ENCODE measurements at places on chromosomes 2 and 18. TPM values are rescaled to one million over a fixed set of nuclear protein-coding genes. Genes with fewer than 3 reads are reported as not detected.

GRCh38 chr2:56009758-56010458, 86.3 kb upstream of the EFEMP1 start:
- no peaks in the 10 kb centered on the region for H3K27me3 ChIP-seq
- peaks cover 9% of the 10 kb centered on the region for H3K4me1 ChIP-seq
- no peaks in the 10 kb centered on the region for H3K36me3 ChIP-seq
- no peak overlapping the region for H3K27ac ChIP-seq
- DNase-seq: no peak

GRCh38 chr2:23200068-23200786, 184.8 kb upstream of the KLHL29 start:
- H3K4me3 ChIP-seq: no peak overlapping the region
- no peaks in the 10 kb centered on the region for H3K36me3 ChIP-seq
- H3K4me1 ChIP-seq: no peaks in the 10 kb centered on the region
- DNase-seq: no peak

MARCHF4 gene
- not detected for total RNA-seq

RUFY4 gene
- 0.68 TPM for total RNA-seq

REEP1 gene
- total RNA-seq: 20.9 TPM

GRCh38 chr2:194319222-194319992, 1337.6 kb upstream of the SLC39A10 start:
- no peaks in the 10 kb centered on the region for H3K36me3 ChIP-seq
- H3K27ac ChIP-seq: no peak overlapping the region
- no peaks in the 10 kb centered on the region for H3K27me3 ChIP-seq
- no peak for DNase-seq

DNA sequence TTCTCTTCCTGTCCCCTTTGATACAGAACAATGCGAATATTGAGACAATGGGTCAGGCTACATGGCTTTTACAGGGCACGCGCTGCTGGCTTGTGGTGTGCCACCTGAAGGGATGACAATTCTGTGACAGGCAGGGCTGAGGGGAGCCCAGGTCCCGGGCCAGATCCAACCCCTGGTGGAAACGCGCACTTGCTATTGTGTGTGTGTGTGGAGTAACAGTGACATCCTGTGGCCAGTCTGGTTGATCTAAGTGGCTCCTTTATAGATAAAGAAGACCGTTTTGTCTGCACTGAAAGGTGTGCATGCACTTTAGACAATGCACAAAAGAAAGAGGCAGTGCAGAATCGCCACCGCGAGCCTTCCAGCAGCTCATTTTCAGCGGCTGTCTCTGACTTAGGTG, 273.6 kb downstream of the HRH4 start:
- no peak overlapping the region for H3K4me3 ChIP-seq
- no peaks in the 10 kb centered on the region for H3K36me3 ChIP-seq
- H3K4me1 ChIP-seq: no peaks in the 10 kb centered on the region
- no peak overlapping the region for H3K27ac ChIP-seq
- DNase-seq: no peak

CFAP210 gene
- total RNA-seq: not detected

GRCh38 chr18:75248426-75249174, 38.0 kb downstream of the TSHZ1 start:
- no peak for DNase-seq
- peak overlapping the region; percentile 70 for H3K4me3 ChIP-seq
- H3K27ac ChIP-seq: peak overlapping the region; percentile 51
- H3K36me3 ChIP-seq: no peaks in the 10 kb centered on the region

EEF1B2 gene
- 215 TPM for total RNA-seq

DNA sequence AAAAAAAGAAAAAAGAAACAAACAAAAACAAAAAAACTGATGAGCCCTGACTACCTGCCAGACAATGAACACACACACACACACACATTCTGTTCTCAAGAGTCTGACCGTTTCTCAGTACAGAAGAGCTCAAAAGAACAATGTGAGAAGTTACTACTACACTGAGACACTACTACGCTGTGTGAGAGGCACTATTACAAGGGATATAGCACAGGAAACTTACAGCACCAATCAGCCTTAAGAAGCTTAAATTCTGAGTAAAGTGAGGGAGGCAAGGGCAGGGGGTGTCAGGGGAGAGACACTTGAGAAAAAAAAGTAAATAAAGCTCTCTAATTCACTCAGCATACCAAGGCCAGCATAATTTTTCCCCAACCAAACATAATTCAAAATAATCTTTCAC, 32.5 kb downstream of the WDR33 start:
- DNase-seq: no peak
- H3K27me3 ChIP-seq: no peaks in the 10 kb centered on the region
- H3K36me3 ChIP-seq: no peaks in the 10 kb centered on the region
- no peak overlapping the region for H3K4me3 ChIP-seq
- H3K4me1 ChIP-seq: peaks cover 28% of the 10 kb centered on the region

GRCh38 chr2:146523196-146523595, 1321.6 kb upstream of the ACVR2A start:
- no peaks in the 10 kb centered on the region for H3K27me3 ChIP-seq
- H3K27ac ChIP-seq: no peak overlapping the region
- H3K4me1 ChIP-seq: no peaks in the 10 kb centered on the region
- DNase-seq: no peak
- H3K36me3 ChIP-seq: no peaks in the 10 kb centered on the region

- H3K4me1 ChIP-seq: peaks cover 34% of the 10 kb centered on the region
- peak overlapping the region; percentile 36 for H3K27ac ChIP-seq
- H3K4me3 ChIP-seq: peak overlapping the region; percentile 49
- H3K36me3 ChIP-seq: no peaks in the 10 kb centered on the region
Observed at GRCh38 chr2:197255543-197255942, 55.0 kb downstream of the ANKRD44 start.

DNA sequence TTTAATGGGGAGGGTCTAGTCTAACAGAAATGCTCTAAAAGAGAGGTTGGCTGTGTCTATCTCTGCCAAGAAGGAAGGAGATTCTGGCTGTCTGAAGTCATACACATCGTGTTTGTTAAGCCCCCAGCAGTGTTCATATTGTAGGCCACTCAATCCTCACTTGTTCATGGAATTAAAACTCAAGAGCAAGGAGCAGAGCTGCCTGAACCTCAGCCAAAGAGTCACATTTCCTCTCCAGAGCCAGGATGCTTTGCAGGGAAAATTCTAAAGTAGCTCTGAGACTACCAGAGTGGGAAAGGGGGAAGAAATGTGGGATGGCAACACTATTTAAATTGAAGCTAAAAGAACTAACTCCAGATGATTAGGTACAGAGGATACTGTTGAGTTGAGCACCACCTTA, 190.7 kb upstream of the CXCR4 start:
- H3K27me3 ChIP-seq: no peaks in the 10 kb centered on the region
- DNase-seq: no peak
- no peaks in the 10 kb centered on the region for H3K4me1 ChIP-seq
- no peaks in the 10 kb centered on the region for H3K36me3 ChIP-seq

GRCh38 chr18:30527226-30527625, 515.3 kb downstream of the DSC3 start:
- DNase-seq: no peak
- no peaks in the 10 kb centered on the region for H3K4me1 ChIP-seq
- H3K27me3 ChIP-seq: no peaks in the 10 kb centered on the region
- no peak overlapping the region for H3K4me3 ChIP-seq
- no peaks in the 10 kb centered on the region for H3K36me3 ChIP-seq

SIX2 gene
- total RNA-seq: 13.5 TPM

- H3K36me3 ChIP-seq: no peaks in the 10 kb centered on the region
- DNase-seq: no peak
- no peak overlapping the region for H3K4me3 ChIP-seq
Observed at GRCh38 chr2:148924514-148925178, 49.6 kb downstream of the KIF5C start.

GRCh38 chr2:174486563-174487107, at the start of gene GPR155:
Gene GPR155, minus strand, starts transcription at chr2:174487029. Its CDS starts 5,073 bp downstream, at chr2:174481956.
- peak; percentile 19 for DNase-seq
- no peaks in the 10 kb centered on the region for H3K4me1 ChIP-seq
- peak within 1 kb of the TSS; percentile 90 for H3K4me3 ChIP-seq
- no peaks in the 10 kb centered on the region for H3K27me3 ChIP-seq
- peak within 1 kb of the TSS; percentile 68 for H3K27ac ChIP-seq
- H3K36me3 ChIP-seq: peaks cover 1% of the 10 kb centered on the region

CTLA4 gene
- not detected for total RNA-seq
